ENCODE measurements at places on chromosomes 11 and 22.

GRCh38 chr11:132982772-132983640 is 549.3 kb downstream of the OPCML start:
- no peak for DNase-seq

GRCh38 chr11:62961017-62961570 is 23.7 kb downstream of the SLC22A6 start:
- no peak for DNase-seq

GRCh38 chr22:46693634-46694415 is 44.2 kb downstream of the CERK start:
- DNase-seq = no peak

DNA sequence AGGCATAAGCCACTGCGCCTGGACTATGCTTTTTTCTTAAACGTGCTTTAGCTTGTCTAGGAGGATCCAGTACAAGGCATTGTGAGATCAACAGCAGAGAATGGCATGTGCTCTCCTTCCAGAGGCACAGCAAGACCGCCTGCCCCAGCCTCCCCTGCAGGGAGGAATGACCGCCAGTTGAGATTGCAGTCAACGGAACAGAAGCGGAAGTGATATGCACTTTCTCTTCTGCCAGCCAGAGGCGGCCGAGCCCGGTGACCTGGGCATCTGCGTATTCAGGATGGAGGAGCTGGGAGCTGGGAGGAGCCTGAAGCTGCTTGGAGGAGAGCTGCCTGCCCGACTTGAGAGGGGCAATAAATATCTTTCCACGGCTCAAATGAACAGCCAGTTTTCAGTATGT is 243.0 kb downstream of the CTTN start:
- DNase-seq = no peak

- DNase-seq = no peak
Observed at GRCh38 chr11:121586750-121587149, 134.0 kb upstream of the SORL1-AS1 start.

DNA sequence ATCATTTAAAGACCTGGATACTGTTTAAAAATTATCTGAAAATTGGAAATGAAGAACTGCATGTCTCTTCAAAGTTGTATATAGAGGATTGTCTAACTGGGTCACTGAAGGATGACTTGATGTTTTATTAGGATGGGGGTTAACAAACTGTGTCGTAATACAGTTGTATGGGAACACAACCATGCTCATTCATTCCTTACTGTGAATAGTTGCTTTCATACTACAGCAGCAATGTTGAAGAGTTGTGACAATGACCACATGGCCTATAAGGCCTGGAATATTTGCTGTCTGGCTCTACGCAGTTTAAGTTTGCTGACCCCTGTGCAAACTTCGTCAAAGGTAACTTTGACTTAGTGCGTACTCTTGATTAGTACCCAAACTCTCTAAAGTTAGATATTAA is 38.4 kb downstream of the FDX1 start:
- DNase-seq = no peak

Data from epithelial cell of proximal tubule (primary cell).